ENCODE measurements at places on chromosomes 4 and X. TPM values are rescaled to one million over a fixed set of nuclear protein-coding genes. Genes with fewer than 3 reads are reported as not detected.

GRCh38 chr4:143375326-143376073 lies 38.8 kb downstream of the GAB1 start:
- DNase-seq, result no peak

CMC4 gene
- total RNA-seq, result 1.3 TPM

- no peak for DNase-seq
These were observed 78.7 kb downstream of the VCX3A start for GRCh38 chrX:6456196-6456595.

GRCh38 chr4:138158746-138159297 lies 83.3 kb downstream of the SLC7A11 start:
- DNase-seq, result no peak

GRCh38 chrX:54961750-54962149 lies 32.2 kb downstream of the PFKFB1 start:
- no peak for DNase-seq

SLC9B1 gene
- not detected for total RNA-seq

BCAP31 gene
- total RNA-seq, result 0.58 TPM

GRCh38 chr4:140049849-140050637 lies 103.9 kb downstream of the MAML3 start:
- DNase-seq, result no peak

IL15 gene
- total RNA-seq, result 15.6 TPM

DNA sequence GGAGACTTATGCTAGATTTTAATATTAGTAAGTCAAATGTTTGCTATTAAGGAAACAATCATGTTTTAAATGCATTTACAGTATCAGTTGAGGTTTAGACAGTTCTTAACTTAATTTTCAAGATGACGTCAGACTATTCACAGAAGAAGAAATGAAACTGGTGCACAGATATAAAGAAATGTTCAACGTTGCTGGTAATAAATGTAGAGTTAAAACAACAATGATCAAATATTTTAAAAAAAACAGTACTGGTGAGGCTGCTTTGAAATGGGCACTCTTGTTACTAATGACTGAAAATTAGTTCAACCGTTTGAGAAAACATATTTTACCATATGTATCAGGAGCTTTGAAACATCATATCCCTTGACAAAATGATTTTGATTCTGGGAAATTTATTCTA lies 44.2 kb downstream of the ABHD18 start:
- DNase-seq, result no peak

- peak; percentile 57 for DNase-seq
These were observed 168.7 kb downstream of the NR3C2 start for GRCh38 chr4:148273501-148273986.

DNA sequence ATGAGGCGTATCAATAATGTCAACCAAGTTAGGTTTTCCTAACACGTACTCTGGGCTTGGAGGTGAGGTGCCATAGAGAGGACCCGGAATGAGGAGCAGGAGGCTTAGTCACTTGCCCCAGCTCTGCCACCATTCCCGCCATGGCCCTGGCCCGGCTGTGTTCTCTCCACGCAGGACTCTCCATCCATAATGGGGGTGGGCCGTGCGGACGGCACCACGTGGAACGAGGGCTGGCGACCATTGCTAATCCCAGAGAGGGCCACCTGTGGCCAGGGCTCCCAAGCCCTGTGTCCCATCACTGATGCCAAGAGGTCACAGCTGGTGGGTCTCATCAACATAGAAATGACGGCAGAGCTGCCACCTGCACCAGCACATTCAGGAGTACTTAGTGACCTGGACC lies 76.4 kb downstream of the JAKMIP1 start:
- DNase-seq, result peak; percentile 19

GRCh38 chr4:24131954-24132673 lies 242.3 kb upstream of the PPARGC1A start:
- no peak for DNase-seq

- no peak for DNase-seq
These were observed 388.2 kb upstream of the NDST4 start for GRCh38 chr4:115501656-115502055.

GRCh38 chrX:38879631-38880220 lies 78.5 kb downstream of the MID1IP1 start:
- DNase-seq, result peak; percentile 32

TSPAN6 gene
- total RNA-seq, result 57.1 TPM

- peak; percentile 78 for DNase-seq
These were observed 63.7 kb downstream of the SEC24D start for GRCh38 chr4:118772081-118772766.

- no peak for DNase-seq
These were observed 60.9 kb downstream of the RTL9 start for GRCh38 chrX:110419512-110419911.

DNA sequence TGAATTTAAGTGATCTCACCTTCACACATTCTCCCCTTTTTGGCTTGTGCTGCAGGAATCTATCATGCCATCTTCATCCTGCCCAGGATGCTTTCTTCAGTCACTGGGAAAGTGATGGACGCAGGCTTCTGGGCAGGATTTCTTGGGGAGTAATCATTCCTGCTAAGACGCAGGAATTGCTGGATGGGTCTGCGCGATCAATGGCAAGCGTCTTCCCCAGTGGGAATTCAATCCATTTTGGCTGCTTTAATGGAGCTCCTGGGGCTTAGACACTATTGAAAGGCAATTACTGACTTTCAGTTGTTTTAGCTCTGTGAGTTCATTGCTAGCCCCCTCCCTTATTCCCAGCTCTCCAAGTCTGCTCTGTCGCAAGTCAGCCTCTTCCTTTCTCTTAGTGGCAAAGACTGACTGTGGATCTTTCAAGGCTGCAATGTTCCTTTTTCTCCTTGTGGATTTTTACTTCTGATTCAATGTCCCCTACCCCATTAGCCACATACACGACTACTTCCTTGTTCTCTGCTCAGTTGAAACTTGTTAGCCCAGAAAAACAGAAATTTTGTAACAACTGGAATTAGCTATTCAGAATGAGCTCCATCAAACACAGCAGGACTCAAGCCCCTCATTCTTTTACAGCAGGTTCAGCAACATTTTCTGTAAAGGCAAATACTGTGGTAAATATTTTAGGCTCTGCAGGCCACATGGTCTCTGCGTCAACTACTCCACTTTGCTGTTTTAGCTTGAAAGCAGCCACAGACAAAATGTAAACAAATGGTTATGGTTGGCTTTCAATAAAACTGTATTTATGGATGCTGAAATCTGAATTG lies 154.9 kb downstream of the ASB9 start:
- DNase-seq, result no peak

UGT2B10 gene
- total RNA-seq, result 0.29 TPM

HTT-AS gene
- total RNA-seq, result not detected

- peak; percentile 44 for DNase-seq
These were observed 7.1 kb upstream of the ELF2 start for GRCh38 chr4:139184129-139184528.

Measured in stomach (tissue), 19 donors.